ENCODE measurements at places on chromosomes 1 and 21.

GRCh38 chr1:205834751-205835150, 15.2 kb downstream of the PM20D1 start:
- DNase-seq = no peak

DNA sequence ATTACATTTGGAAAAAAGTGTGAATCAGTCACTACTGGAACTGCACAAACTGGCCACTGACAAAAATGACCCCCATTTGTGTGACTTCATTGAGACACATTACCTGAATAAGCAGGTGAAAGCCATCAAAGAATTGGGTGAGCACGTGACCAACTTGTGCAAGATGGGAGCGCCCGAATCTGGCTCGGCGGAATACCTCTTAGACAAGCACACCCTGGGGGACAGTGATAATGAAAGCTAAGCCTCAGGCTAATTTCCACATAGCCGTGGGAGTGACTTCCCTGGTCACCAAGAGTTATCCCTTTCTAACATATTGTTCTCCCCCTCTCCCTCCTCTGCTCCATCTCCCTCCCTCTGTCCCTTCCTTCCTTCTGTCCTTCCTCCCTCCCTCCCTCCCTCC, 47.7 kb upstream of the RHOU start:
- no peak for DNase-seq

DNA sequence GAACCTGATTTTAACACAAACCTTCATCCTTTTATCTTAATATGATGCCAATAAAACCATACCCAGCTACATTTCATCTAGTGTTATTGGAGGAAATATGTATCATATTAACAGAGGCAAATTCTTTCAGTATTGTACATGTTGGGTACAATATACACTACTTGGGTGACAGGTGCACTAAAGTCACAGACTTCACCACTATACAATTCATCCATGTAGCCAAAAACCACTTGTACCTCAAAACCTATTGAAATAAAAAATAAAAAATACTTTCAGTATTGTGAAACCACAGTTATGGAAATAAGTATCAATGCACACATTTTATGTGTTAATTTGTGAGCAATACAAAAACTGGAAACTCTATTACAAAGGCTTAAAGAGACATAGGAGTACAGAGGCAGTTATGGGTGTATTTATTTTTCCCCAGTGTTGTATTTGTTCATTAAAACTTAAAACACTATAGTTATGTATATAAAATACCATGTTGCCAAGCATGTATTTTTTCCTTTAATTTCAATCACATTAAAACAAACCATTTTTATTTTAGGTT, 25.1 kb upstream of the GPR88 start:
- DNase-seq = no peak

DNA sequence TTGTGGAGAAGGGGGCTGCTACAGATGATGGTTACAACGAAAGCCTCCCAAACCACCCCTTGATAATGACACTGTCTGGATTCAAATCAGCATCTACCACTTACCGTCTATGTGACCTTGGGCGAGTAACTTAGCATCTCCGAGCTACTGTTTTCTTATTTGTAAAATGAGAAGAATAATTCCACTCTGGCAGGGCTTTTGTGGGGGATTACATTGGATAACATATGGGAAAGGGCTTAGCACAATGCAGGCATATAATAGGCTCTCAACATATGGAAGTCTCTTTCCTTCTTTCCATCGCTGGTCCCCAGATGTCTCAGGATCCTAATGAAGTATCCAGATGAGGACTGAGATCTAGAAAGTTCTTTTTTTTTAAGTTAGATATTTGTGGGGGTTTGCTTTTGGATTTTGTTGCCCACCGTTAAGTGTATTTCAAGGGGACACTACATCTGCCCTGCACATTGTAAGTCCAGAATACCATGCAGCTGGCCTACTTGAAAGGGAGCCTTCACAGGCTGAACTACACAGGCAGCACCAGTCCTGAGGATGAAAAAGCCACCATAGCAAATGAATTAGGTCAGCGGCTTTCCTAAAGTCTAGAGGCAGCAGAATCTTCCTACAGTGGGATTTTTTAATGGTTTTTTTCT, 172.2 kb upstream of the IRF2BP2 start:
- DNase-seq = no peak

DNA sequence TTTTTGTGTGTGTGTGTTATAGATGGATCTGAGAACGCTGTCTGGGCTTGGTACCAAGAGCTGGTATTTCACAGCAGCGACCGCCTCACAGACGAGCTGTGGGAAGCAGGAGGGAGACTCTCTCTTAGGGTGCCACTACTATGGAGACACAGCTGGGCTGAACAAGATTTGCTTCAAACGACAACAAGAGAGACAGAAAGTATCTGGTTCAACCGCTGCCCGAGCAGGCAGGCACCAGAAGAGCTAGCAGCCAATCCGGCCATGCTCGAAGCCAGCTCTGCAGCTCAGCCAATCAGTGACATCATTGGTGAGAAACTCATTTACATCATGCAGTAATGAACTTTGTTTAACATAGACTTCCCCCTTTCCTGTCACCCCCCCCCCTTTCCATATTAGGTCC, 341.3 kb downstream of the USP25 start:
- no peak for DNase-seq

GRCh38 chr1:96416701-96417444, 304.7 kb upstream of the PTBP2 start:
- DNase-seq = no peak

GRCh38 chr1:93137604-93138292, 42.5 kb downstream of the TMED5 start:
- DNase-seq = no peak

- peak; percentile 81 for DNase-seq
Measured at GRCh38 chr1:169271098-169271497, 96.5 kb downstream of the NME7 start.

DNA sequence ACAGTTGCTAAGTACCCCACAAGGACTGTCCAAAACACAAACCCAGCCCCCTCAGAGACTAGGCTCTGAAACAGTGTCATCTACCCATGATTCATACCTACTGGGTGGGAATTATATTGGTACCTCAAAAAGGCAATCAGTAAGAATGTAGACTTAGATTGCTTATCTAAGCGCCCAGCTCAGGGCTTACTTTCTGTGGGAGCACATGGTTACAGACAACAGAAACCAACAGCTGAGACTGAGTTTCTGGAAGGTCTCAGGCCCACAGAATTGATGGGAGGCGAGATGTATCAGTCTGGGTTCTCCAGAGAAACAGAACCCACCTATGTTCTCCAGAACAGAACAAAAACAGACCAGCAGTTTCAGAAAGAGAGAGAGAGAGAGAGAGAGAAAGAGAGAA, 147.3 kb upstream of the KAZN start:
- no peak for DNase-seq

DNA sequence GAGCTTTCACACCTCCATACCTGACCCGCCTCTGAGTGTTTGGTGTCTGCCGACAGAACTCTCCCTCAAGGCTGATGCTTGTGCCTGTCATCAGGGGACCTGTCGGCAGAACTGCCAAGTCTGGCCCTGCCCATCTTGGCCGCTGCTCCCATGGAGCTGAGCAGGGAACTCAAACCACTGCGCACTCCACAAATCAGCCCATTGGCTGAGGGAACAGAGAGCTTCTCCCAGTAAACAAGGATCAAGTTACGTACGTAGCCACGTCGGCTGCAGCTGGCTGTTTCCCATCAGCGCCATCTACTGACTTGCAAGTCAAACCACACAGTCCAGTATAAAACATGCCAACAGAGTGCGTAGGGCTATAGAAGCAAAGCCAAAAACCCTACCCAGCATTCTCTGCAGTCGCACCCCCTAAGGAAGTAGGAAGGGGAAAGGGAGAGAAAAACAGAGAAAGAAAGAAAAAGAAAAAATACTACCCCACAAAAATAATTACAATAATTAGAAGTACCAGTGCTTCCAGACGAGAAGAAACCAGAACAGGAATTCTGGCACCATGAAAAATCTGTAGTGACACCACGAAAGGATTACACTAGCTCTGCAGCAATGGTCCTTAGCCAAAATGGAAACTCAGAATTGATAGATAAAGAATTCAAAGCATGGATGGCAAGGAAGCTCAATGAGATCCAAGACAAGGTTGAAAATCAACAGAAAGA, 13.1 kb downstream of the KRTAP13-1 start:
- peak; percentile 63 for DNase-seq

DNA sequence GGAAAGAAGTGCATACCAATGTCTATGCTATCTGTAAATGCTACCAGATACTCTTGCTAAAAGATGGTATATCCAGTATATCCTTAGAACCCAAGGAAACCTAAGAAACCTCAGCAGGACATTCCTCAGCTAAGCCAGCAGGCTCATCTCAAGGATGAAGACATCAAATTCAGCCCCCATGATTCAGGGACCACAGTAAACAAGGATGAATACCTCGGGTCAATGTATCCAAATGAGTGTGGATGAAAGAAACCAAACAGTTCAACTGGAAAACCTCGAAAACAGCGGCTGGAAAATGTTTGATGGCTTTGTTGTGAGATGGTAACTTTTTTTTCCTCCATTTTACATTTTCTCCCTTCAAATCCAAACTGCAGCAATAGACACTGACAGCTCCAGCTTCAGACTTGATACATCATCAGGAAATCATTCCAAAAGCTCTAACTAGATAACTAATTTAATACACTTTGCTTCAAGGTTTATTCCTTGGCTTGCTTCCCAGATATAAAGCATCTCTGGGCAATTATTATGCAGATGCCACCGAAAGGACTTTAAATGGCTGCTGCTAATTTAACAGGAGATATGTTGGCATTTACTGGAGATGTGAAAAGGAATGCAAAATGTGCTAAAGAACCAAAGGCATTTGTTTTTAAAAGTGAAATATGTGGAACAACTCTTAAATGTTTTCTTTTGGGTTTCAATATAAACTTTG, 73.6 kb downstream of the SMYD2 start:
- no peak for DNase-seq

GRCh38 chr1:39409055-39409816, 82.2 kb upstream of the BMP8A start:
- peak; percentile 54 for DNase-seq

DNA sequence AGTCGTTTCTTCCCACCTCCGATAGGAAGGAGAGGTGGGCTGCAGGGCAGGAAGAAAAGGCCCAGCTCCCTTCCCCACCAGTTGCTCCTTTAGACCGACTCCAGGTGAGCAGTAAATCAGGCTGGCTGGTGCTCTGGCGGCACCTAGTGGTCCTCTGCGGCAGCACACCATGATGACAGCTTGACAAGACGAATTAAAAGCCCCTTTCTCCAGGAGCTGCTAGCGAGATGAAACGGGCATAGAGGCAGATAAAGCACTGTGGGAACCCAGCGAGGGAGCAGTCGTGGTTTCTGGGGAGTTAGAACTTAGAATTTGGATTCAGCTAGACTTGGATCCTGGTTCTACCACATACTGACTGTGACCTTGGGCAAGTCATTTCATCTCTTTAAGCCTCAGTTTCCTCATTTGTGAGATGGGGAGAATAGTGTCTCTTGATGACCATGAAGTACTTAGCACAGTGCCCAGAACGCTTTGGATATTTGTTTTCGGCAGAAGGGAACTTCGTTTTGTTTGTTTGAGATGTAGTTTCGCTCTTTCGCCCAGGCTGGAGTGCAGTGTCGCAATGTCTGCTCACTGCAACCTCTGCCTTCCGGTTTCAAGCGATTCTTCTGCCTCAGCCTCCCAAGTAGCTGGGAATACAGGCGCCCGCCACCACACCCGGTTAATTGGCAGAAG, 21.8 kb upstream of the COL9A2 start:
- peak; percentile 94 for DNase-seq

DNA sequence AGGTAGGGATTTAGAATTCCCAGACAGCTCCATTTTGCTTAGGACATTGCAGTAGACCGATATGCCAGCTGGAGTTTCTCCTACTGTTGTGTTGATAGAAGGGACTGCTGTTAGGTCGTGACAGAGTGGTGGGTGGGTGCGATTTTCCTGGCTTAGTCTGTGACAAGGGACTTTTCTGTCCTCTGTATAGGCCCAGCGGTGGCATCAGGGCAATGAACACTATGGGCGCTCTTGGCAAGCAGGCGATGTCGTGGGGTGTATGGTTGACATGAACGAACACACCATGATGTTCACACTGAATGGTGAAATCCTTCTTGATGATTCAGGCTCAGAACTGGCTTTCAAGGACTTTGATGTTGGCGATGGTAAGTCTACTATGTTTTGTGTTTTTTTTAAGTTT, 321.8 kb downstream of the ZP4 start:
- DNase-seq = no peak

DNA sequence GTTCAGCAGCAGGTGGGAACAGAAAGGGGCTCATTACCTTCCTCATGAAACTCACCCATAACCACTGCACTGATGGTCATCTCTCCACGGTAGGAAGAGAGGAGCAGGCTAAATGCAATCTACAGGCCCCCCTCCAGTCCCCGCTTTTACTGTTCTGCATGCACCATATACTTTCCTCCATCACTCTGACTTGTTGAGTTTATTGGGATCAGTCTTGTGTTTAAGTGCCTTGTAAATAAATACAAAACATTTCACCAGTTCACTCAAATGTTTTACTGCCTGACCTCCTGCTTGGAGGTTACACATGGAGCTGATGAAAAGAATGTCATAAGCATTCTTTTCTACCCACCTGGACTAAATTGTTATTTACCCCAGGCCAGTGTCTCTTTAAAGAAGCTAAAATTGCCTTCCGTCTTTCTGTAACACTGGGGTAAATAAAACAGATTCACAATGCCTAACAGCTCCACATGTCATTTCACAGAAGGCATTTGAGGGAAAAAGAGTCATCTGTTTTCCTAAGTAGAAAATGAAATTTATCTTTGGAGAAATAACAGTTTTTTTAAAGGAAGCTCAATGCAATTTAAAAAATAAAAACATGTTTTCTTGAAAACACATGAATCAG, 30.7 kb downstream of the PTPN14 start:
- DNase-seq = no peak

DNA sequence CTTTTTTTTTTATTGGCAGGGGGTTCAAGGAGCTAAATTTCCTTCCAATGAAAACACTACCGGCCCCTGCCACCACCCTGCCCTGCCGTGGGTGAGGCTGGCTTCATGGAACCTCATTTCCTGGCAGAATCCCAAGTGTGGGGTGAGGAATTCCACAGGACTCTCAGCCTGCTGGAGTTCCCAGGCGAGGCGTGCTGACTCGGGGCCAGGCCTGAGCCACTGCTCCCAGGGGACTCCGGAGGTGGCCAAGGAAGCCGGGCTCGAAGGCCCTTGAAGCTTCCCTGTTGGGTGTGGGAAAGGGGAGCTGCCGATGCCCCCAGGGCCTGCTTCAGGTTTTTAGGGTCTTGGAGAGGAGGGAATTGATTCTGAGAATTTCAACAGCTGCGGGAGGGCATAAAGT, 95.3 kb upstream of the ACTRT2 start:
- no peak for DNase-seq

GRCh38 chr1:44276901-44277300, 63.6 kb downstream of the DMAP1 start:
- no peak for DNase-seq

- no peak for DNase-seq
Measured at GRCh38 chr1:178540646-178541045, 27.7 kb downstream of the TEX35 start.

GRCh38 chr1:235266325-235266724, 61.7 kb downstream of the ARID4B start:
- no peak for DNase-seq

DNA sequence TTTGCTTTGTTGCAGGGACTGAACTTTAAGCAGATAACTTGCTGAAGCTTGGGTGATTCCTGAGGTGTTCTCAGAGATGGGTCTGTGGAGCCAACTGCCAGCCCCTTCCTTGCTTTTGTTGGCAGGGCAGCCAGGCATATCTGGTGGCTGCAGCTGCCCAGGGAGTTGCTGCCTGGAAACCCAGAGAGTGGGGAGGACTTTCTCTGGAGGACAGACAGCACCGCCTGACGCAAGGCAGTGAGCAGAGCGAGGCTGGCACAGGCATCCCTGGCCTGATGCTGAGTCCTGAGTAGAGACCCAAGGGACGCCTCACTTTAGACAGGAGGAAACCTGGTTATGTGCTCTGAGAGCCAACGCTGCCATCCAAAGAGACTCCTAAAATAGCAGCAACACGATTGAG, 9.8 kb upstream of the OLFML2B start:
- no peak for DNase-seq

Measured in KBM-7 (cell line).